ENCODE measurements at places on chromosomes 11 and 22.
A peak's percentile ranks its signal among the peaks of the same experiment; 100 is the strongest.

GRCh38 chr11:11884351-11884750, 42.6 kb downstream of the USP47 start:
- no peak for DNase-seq

DNA sequence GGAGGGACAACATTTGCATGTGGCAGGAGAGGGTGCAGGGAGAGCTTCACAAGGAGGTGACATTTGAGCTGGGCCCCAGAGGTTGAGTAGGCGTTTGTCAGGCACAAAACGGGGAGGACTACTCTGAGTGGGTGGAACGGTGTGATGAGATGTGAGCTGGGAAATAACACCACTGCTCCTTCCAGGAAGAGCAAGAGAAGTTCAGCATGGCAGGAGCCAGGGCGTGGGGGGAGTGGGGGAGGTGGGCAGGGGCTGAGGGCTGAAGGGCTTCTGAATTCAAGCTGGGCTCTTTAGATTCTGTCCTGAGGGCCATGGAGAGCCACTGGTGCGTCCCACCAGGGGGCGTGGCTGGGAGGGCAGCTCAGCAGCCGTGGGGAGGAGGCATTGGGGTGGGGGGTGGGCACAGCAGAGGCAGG, 54.2 kb downstream of the OTOG start:
- no peak for DNase-seq

- no peak for DNase-seq
These were observed 53.6 kb downstream of the SLC35F2 start for GRCh38 chr11:107804971-107805370.

DNA sequence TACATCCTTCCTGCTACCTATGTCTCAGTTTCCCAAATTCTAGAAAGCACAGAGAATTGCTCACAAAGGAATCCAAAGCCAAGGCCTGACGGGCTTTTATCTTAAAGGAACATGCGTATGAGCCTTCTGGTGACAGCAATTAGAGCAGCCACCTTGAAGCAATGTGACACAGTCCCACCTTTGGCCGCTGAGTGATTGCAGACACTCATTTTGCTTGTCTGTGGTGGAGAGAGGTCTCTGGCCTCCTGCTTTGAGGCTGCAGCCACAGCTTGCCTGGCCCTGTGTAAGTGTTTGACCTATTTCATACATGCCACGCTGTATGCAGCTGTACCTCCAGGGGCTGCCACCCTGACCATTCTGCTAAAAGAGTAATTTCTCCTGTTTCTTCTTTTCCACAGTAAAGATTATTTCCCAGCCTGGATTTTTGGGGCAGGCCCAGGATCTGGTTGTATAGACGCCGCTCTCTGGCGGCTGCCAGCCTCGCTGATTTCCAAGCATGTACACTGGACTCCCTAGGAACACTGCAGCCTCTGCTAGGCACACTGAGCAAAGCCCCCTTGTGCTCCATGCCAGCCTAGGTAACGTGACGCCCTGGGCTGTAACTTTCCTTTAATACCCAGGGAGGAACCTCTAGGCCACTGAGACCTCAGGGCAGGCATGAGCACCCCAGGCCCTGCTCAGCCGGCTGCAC, 1.1 kb upstream of the TMA7B start:
- no peak for DNase-seq

- no peak for DNase-seq
These were observed 5.6 kb downstream of the TMA7B start for GRCh38 chr22:39965748-39966147.

- no peak for DNase-seq
These were observed 6.2 kb upstream of the PLXNB2 start for GRCh38 chr22:50313600-50313999.

GRCh38 chr11:65606876-65607613, 7.0 kb downstream of the MAP3K11 start:
- peak; percentile 98 for DNase-seq

DNA sequence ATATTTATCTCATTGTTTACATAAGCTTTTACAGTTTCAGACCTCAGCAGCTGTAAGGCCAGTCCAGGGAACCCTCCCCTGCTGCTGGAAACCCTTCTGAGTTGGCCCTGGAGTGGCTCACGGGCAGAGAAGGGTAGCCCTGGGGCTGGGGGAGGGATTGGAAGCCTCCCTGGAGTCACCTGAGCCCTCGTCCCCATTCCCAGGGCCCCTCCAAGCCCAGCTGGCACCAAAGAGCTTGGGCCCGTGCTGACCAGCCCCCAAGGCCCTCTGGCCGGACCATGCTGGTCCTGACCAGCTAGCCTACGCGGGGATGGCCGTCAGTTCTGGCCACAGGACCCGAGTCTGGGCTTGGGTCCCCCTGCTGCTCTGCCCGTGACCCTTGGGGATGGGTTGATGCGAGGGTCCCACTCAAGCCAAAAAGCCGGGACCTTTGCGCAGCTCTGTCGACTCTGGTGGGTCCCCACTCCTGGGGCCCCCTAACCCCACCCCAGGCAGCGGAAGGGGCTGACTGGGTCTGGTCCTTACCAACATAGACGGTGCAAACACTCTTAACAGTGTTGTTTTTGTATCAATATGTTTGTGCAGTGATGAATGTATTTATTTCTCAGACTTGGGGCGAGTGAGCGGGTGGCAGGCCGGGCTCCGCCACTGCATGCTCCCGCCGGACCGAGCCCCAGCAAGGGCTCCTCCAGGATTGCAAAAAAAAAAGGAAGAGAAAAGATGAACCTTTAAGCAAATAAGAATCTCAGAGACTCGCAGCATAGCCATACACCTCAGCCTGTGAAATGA, 17.5 kb upstream of the TMEM191C start:
- DNase-seq: no peak

- peak; percentile 94 for DNase-seq
These were observed 21.4 kb upstream of the EHF start for GRCh38 chr11:34599406-34599945.

- no peak for DNase-seq
These were observed 15.5 kb downstream of the CSF2RB start for GRCh38 chr22:36928786-36929535.

GRCh38 chr11:120578596-120579154, 67.1 kb downstream of the GRIK4 start:
- no peak for DNase-seq

DNA sequence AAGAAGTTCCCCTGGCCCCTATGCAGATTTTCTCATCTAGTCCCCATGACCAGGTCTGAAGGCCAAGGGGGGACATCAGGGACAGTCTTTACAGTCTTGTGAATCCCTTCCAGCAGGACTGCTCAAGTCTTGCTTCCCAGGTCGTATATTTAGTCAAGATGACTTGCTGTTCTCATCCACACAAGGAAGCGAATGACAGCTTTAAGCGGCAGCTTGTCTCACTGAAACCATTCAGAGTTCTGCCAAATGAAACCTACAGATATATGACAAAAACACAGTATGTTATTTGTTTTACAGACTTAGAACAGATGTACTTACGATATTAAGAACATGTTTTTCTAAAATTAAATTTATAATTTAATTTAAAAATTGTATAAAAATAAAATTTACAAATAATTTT, 5.6 kb downstream of the VWA5A start:
- DNase-seq: no peak

DNA sequence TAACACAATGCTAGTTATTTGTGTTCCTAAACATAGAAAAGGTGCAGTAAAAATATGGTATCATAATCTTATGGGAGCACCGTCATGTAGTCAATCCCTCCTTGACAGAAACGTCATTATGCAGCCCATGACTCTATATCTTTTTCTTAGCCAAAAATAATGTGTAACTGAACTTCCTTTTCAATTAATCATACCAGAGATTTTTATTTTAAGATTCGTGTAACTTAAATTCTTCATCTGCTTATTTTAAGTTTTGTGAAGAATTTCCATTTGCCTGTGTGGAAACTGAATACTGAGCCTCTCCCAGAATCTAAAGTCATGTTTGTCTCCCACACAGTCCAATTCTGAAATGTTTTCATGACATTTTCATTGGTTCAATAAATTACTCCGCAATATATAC, 699.1 kb downstream of the KCNA4 start:
- peak; percentile 80 for DNase-seq

GRCh38 chr11:68946416-68947090, 34.2 kb downstream of the MRGPRD start:
- peak; percentile 91 for DNase-seq

GRCh38 chr11:94586546-94586945, 19.4 kb downstream of the PIWIL4 start:
- no peak for DNase-seq

DNA sequence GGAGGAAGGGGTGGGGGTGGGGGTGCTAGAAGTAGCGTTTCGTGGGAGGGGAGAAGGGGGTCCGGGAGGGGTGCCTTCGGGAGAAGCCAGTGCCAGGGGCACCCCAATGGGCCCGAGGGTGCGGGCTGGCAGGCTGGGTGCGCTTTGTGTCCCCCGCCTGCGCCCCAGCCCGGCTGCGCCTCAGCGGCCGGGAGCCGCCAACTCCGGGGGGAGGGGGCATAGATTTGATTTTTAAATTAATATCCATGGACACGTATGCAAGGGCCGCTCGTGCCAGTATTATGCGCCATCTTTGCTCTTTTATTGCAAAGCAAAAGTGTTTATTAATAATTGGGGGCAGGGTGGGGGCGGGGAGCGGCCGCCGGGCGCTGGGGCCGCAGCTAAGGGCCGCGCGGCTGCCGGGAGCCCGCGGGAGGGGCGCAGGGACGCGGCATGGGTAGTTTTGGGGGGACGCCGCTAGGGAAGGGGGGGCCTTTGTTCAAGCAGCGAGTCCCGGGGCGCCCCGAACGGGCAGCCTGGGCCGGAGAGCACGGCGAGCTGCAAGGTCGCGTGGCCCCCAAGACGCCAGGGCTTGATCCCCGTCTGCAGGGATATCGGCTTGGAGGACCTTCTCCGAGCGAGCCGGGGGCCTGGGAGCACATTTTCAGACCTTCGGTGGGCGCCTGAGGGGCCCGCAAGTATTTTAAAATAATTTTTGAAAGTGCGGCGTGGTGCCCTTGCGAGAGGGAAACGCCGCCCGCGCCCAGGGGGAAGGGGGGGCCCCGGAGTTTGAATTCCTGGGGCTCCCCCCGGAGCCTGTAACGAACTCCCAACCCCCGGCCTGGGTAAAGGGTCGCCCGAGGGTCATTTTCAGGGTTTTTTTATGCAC, 959 bp downstream of the CCND1 start:
- no peak for DNase-seq

DNA sequence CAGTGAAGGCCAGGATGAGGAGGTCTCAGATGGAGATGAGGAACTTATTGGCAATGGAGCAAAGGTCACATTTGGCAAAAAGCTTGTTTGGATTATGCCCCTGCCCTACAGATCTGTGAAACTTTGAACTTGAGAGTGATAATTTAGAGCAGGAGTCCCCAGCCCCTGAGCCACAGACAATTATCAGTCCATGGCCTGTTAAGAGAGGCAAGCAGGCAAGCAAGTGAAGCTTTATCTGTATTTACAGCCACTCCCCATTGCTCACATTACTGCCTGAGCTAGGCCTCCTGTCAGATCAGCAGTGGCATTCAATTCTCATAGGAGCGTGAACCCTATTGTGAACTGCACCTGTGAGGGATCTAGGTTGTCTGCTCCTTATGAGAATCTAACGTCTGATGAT, 1076.9 kb upstream of the TENM4 start:
- DNase-seq: no peak

GRCh38 chr11:78449866-78450265, 32.2 kb upstream of the GAB2 start:
- peak; percentile 62 for DNase-seq

GRCh38 chr22:20194681-20195593, 44.1 kb upstream of the CCDC188 start:
- DNase-seq: no peak

DNA sequence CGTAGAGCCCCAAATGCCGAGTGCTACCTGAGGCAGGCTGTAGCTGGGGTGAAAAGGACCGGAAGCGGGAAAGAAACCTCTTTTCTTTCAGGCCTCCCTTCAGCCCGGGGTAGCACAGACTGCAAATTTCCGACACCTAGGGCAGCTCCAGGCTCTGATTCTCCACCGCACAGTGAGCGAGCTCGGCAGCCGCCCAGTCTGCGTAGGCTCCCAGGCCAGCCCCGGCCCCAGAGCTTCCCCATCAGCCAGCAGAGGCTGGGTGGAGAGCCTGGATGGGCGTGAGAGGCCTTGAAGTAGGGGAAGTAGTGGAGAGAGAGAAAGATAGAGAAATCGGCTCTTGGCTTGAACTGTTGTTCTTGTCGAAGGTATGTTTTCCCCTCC, 9.3 kb upstream of the PAX6 start:
- DNase-seq: no peak

- no peak for DNase-seq
These were observed 6.0 kb upstream of the NDUFS8 start for GRCh38 chr11:68024508-68024907.

DNA sequence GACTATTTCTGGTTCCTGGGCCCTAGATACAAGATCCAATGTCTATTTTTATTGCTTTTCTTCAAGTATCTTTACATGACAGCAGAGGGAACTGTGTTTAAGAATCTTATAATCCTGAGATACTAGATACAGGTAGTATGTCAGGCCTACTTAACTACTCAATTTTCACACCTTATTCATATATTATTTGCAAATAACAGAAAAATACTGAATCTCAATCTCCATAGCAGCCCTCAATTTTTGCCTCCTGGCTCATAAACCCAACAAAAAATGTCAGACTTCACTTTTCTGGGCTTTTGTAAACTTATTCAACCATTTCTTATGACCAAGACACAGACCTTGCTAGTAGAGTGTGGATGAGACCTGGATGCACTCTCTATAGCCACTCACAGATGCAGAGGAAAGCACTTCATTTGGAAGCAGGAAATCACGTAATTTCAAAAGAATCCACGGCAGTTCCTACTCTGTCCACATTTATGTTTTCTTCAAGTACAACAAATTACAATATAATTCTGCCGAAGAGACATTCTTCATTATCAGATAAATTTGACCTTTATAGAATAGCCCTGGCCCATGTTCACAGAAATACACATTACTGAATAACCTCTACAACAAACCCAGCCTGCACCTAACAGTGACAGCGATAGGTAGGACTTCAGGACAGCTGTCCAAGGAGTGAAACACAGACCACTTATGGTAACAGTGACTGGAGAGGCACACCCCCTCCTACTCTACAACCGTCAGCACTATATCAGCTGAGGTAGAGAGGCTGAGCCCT, 62.0 kb upstream of the YPEL1 start:
- DNase-seq: peak; percentile 36

DNA sequence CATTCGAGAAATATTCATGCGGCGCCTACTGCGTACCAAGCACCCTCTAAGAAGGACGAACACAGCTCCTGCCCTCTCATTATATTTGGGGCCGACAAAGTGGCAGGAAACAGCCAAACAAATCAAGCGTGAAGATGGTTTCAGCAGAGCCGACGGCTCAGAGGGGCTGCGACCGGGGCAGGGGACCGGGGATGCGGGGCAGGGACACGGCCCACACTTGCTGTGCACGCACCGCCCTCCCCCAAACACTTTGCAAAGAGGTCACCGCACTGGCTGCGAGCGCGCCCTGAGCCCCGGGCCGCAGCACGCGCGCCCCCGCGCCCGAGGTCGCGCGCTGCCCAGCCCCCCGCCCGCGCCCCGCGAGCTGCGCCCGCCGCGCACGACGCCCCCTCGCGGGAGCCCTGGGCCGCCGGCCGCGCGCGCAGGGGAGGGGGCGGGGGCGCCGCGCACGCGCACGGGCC, 255 bp upstream of the SYNGR1 start:
- peak; percentile 26 for DNase-seq

DNA sequence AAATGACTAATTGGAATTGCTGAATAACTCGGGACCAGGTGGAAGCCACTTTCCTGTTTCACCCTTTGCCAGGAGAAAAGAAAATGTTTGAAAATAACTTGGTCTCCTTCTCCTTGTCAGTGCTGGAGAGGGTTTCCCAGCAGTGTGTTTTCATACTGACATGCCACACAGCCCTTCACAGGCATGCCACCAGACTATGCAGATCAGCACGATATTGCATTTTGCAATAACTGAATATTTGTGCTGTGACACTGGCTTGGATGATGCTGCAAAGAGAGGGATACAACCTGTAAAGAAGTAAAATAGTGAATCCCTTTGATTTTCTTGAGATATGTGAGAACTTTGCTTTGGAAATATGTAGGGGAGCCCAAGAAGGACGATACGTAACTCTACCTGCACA, 200.0 kb upstream of the NAV2 start:
- DNase-seq: no peak
